ENCODE measurements at places on chromosomes 12 and 14. TPM values are rescaled to one million over a fixed set of nuclear protein-coding genes. Genes with fewer than 3 reads are reported as not detected.

GRCh38 chr14:31895206-31895605 is 181.9 kb upstream of the ARHGAP5 start:
- no peak for DNase-seq

DNA sequence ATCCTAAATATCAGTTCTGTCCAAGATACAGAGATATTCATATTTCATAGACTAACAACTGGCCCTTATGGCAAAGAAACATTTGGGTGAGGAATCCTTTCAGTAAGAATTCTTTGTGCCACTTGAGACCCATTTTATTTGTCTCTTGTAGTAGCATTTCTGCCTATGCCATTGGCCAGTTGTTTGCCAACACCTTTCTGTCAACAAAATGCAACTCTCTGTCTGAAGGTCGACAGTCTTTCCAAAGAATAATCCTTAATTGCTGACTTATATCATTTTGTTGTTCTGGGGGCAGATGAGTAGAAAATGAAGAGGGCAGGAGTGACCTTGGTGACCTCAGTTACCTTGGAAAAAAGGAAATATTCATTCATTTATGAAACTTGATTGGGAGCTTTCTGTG is 10.9 kb downstream of the IFT43 start:
- DNase-seq, result no peak

GRCh38 chr12:131724534-131724933 is 13.6 kb downstream of the SFSWAP start:
- DNase-seq, result no peak

GRCh38 chr14:58862416-58863160 is 224.8 kb downstream of the DACT1 start:
- DNase-seq, result no peak

GRCh38 chr12:13530966-13531365 is 334.4 kb downstream of the EMP1 start:
- no peak for DNase-seq

DNA sequence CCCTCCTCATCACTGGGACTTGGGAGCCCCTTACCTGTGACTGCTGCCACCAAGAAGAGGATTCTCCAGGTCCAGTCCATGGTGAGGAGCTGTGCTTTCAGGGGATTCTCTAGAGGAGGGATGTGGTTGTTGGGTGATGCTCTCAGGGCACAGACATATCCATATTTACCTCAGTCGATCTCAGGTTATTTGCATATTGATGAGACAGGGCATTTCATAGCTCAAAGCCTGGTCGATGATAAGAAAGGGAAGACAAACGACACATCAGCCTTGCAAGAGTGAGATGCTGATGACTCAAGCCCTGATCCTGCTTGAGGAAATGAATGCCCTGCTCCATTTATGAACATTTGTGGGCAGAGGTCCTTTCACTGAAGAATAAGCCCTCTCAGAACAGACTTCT is 981.0 kb downstream of the TMEM121 start:
- DNase-seq, result no peak

DNA sequence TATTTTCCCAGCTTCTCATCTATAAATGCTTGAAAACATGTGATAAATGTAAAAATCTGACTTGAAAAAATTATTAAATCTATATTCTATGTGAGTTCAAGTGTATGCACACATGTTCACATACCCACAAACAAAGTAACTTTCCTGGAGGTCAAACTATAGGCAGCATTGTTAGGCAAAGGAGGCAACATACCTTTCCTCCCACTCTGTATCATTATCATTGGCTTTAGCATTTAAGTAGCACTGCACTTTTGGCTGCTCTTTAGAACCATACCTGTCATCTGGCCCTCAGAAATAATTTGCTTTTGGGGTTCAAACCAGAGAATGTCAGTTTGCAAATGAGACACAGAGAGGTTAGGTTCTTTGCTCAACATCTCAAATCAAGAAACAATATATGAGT is 102.4 kb upstream of the CCDC196 start:
- DNase-seq, result no peak

GRCh38 chr14:105476831-105477659 is 2.4 kb downstream of the CRIP2 start:
- no peak for DNase-seq

GRCh38 chr14:37118673-37119366 is 53.6 kb downstream of the SLC25A21 start:
- no peak for DNase-seq

DNA sequence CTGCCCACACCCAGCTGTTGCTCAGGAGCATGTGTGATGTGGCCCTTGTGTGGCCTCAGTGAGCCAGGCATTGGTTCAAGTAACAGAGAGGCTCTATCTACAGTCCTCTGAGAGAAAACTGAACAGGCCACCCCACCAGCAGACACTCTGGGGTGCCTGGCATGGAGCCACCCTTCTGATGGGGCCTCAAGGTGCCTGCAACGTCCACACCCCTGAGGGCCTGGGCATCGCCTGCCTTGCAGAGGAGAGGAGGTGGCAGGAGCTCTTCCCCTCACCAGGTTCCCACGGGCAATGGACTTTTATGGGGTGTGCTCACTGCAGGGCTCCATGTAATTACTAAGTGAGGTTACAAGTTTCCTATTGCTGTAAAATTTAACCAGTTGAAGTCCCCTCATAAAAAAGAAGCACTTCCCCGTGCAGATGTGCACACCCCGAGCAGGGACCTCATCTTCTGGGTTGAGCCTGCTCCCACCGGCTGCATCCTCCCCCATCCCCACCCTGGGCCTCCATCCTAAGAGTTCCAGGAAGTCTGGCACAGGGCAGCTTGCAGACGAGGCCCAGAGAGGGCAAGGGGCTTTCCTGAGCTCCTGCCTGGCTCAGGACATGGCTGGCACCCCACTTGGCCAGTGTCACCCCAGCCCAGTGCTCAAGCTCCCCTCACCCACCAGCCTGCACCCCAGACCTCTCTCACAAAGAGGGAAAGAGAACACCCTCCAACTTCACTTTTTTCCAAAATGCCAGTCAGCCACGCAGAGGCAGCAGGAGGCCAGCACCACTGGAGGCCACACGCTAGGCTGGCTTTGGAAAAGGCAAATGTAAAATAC is 270.4 kb upstream of the RTL1 start:
- DNase-seq, result no peak

DNA sequence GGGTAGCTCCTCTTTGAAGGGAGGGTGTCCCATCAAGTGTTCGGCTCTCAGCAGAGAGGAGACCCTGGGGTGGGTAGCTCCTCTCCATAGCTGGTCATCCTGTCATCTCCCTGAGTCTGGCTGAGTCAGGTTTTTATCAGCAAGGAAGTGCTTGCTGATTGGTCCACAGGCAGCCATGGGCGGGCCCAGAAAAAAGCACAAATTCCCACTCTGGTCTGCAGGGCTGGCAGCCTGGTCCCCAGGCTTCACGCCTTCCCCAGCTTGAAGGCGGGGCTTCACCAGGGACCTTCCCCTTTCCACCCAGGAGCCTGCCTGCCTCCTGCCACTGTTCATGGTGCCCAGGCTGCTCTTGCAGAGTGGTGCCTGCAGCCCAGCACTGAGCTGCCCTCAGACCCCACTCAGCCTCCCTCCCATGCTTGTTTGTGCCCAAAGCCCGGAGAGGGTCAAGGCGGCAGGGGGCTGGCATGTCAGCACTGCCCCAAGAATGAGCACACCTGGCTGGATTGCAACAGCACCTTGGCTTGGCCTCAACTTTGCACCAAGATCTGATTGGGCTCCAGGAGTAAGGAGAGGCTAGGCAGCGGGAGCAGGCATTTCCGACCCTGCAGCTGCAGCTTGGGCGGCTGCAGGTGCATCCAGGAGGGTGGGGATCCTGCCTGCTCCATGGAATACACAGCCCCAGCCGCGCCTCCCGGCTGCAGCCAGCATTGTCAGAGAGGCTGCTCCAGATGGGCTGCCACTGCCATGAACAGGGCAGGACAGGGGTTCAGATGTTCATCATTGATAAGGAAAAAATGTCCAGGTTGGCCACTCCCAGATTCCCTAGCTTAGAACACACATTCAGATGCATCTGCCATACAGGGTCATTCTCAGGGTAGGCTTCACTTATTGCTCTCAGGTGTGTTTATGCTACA is 22.0 kb upstream of the WDR89 start:
- DNase-seq, result no peak

DNA sequence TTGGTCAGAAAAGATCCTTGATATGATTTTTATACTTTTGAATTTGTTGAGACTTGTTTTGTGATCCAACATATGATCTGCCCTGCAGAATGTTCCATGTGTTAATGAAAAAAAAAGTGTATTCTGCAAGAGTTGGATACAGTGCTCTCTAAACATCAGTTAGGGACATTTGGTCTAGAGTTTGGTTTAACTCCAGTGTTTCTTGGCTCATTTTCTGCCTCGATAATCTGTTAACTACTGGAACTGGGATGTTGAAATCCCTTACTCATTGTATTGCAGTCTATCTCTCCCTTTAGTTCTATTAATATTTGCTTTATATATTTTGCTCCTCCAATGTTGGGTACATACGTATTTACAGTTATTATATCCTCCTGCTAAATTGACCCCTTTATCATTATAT is 18.3 kb upstream of the TXNRD1 start:
- DNase-seq, result no peak

DNA sequence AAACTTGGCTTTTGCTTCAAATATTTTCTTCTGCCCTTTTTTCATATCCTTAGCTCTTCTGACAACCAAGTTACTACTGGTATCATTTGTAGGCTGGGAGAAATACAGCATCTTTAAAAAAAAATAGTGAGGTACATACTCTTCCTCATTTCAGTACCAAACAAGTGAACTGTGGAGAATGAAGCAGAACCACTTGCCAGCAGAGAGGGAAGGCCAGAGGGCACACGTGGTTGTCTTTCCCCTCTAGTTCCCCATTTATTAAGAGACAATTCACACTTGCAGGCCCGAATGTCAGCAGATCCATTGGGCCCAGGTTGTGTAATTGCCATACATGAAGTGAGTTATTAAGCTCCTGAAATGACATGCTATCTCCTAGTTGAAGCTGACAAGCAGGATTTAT is 3.2 kb downstream of the SUSD6 start:
- DNase-seq, result peak; percentile 44

GRCh38 chr14:94396628-94397225 is 8.3 kb upstream of the SERPINA1 start:
- DNase-seq, result no peak

DNA sequence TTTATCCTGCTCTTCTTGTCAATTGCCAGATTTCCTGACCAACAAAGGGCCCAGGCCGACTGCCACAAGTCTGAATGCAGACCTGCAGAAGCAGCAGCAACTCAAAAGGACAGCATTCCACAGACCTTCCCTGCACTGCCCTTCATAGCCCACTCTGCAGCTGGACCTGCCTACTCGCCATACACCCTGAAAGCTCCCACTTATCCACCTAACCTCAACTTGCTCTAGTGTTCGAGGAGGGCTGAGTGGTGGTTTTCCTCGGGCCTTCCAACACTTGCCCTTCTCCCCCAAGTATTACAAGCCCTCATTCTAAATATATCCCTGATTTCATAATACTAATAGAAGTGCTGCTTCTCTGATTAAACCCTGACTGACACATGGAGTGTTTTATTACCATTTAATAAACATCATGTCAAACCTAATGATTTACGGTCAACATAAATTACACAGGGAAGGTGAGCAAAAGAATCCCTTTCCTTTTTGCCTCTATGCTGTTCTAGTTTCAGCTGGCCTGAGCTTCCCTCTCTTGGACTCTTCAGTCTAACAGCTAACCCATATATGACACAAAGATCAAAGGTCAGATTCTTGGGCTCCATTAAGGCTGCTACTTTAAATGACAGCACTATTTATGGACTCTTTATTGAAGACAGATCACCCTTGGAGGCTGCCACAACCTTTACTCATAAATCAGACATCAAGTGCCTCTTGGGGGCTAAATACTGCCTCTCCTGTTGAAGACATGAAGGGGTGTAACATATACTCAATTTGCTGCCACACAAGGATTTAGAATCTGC is 1546.9 kb upstream of the TMEM132C start:
- no peak for DNase-seq

DNA sequence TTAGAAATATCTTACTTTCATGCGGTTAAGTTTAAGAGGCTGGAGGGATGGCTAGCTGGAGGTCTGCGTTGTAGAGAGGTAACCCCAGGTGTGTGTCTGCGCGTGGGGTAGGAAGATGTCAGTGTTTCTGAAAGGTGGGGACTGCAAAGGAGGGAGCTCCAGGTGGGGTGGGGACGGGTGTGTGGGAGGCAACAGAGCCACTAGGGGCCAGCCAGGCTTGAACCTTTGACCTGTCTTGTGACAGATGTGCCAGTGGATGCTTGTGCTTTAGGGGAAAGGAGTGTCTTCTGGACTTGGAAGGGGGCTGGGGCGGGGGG is 841 bp downstream of the GLI1 start:
- DNase-seq, result no peak

DNA sequence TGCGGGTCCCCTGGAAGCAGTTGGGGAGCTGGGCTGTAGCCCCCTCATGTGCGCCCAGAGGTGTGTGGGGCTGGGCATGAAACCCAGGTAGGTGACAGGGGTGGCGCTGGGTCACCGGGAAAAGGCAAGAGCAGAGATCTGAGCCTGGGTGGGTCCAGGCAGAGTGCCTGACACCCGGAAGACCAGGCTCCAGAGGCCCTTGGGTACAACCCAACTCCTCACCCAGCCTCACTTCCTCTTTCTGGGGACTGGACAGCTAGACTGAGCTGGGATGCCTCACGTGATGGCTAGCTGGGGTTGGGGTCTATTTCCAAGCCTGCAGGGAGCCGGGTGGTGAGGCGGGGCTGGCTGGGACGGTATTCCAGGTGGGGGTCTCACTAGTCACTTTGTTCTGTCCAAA is 16.3 kb upstream of the CYP46A1 start:
- DNase-seq, result no peak

DNA sequence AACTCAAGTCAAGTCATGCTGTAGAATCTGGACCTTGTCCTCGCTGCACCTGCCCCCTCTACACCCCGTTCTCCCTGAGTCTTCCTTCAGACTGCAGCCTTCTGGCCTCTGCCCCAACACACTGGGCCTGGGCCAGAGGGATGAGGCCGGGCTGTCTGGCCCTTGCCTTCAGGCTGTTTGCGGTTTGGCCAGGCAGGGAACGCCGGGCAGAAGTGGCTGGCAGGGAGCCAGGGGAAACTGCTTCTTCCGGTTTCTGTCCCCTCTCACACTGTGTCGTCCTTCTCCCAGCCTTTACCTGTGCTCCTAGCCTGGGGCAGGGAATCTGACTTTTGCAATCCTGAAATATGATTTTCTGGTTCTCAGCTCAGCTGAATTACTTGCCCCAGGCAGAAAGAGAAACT is 13.5 kb downstream of the DGLUCY start:
- DNase-seq, result peak; percentile 88

- no peak for DNase-seq
Measured at GRCh38 chr14:24130717-24131548, 474 bp downstream of the FITM1 start.

- no peak for DNase-seq
Measured at GRCh38 chr12:75704664-75705063, 193.3 kb upstream of the KRR1 start.

GRCh38 chr12:67388331-67389138 is 119.4 kb downstream of the CAND1 start:
- no peak for DNase-seq

RPS6KA5 gene
- 15.2 TPM for total RNA-seq

MYH6 gene
- total RNA-seq, result 1.6 TPM

ADAM21 gene
- total RNA-seq, result not detected

ARID4A gene
- total RNA-seq, result 26.8 TPM

DGKA gene
- total RNA-seq, result 80.2 TPM

PRIM1 gene
- 6.5 TPM for total RNA-seq

TAS2R19 gene
- 1.9 TPM for total RNA-seq
